ENCODE measurements at places on chromosomes 16 and 17. TPM values are rescaled to one million over a fixed set of nuclear protein-coding genes. Genes with fewer than 3 reads are reported as not detected.

MT3 gene
- polyA plus RNA-seq: 0.97 TPM

CCDC78 gene
- polyA plus RNA-seq: 1.9 TPM

ABCC11 gene
- polyA plus RNA-seq: 0.21 TPM

PRSS22 gene
- polyA plus RNA-seq: 0.63 TPM

ZACN gene
- polyA plus RNA-seq: 23.7 TPM

ACBD4 gene
- polyA plus RNA-seq: 16.6 TPM

KCNJ18 gene
- not detected for polyA plus RNA-seq

NLK gene
- polyA plus RNA-seq: 13.9 TPM

PERCC1 gene
- 1.3 TPM for polyA plus RNA-seq

PRSS27 gene
- 1.3 TPM for polyA plus RNA-seq

RHBDF1 gene
- 18.3 TPM for polyA plus RNA-seq

ACLY gene
- 99.7 TPM for polyA plus RNA-seq

PPM1E gene
- polyA plus RNA-seq: 1.2 TPM

KRT15 gene
- polyA plus RNA-seq: 0.79 TPM

KRTAP17-1 gene
- 0.07 TPM for polyA plus RNA-seq

MGAT5B gene
- polyA plus RNA-seq: 1.4 TPM

HBA2 gene
- 1,574 TPM for polyA plus RNA-seq

HS3ST6 gene
- 0.04 TPM for polyA plus RNA-seq

GUCY2D gene
- 1.3 TPM for polyA plus RNA-seq

GRIN2C gene
- polyA plus RNA-seq: 0.33 TPM

KRT33A gene
- not detected for polyA plus RNA-seq

PYY gene
- 36.2 TPM for polyA plus RNA-seq

CES1 gene
- 27.7 TPM for polyA plus RNA-seq

ABCC6 gene
- 88.3 TPM for polyA plus RNA-seq

CHST4 gene
- 0.12 TPM for polyA plus RNA-seq

PRAC2 gene
- polyA plus RNA-seq: not detected

RTN4RL1 gene
- 0.45 TPM for polyA plus RNA-seq

USH1G gene
- 1.5 TPM for polyA plus RNA-seq

SMIM36 gene
- not detected for polyA plus RNA-seq

NPW gene
- polyA plus RNA-seq: 4.4 TPM

TPSB2 gene
- polyA plus RNA-seq: 0.34 TPM

ZMYND15 gene
- polyA plus RNA-seq: 5.1 TPM

TBC1D3B gene
- polyA plus RNA-seq: 7.1 TPM

MYO15B gene
- polyA plus RNA-seq: 595 TPM

CDK3 gene
- 14.9 TPM for polyA plus RNA-seq

ZNF785 gene
- 22.7 TPM for polyA plus RNA-seq

WRAP53 gene
- 7.9 TPM for polyA plus RNA-seq

TK1 gene
- 19.7 TPM for polyA plus RNA-seq

PRR15L gene
- 133 TPM for polyA plus RNA-seq

CDYL2 gene
- 5.1 TPM for polyA plus RNA-seq

KRT27 gene
- not detected for polyA plus RNA-seq

NGFR gene
- 20.4 TPM for polyA plus RNA-seq

ADCY9 gene
- polyA plus RNA-seq: 8.1 TPM

CCL3 gene
- 11.7 TPM for polyA plus RNA-seq

VASN gene
- polyA plus RNA-seq: 5.7 TPM

TPPP3 gene
- polyA plus RNA-seq: 57.2 TPM

C16orf96 gene
- polyA plus RNA-seq: 0.18 TPM

ALDH3A1 gene
- 1.6 TPM for polyA plus RNA-seq

TVP23B gene
- polyA plus RNA-seq: 70.7 TPM

CD68 gene
- polyA plus RNA-seq: 512 TPM

PAQR4 gene
- 16.4 TPM for polyA plus RNA-seq

DOC2B gene
- polyA plus RNA-seq: 7.0 TPM

RAB11FIP4 gene
- polyA plus RNA-seq: 18.8 TPM

MYH1 gene
- polyA plus RNA-seq: 0.01 TPM

MT1G gene
- 919 TPM for polyA plus RNA-seq

HOXB5 gene
- 25.7 TPM for polyA plus RNA-seq

PALB2 gene
- 17.3 TPM for polyA plus RNA-seq

KRTAP4-5 gene
- not detected for polyA plus RNA-seq

Data from large intestine (tissue), 12 donors.